IPS DF 6.9 (cell line): ENCODE measurements at places on chromosomes 7 and 10.

DNA sequence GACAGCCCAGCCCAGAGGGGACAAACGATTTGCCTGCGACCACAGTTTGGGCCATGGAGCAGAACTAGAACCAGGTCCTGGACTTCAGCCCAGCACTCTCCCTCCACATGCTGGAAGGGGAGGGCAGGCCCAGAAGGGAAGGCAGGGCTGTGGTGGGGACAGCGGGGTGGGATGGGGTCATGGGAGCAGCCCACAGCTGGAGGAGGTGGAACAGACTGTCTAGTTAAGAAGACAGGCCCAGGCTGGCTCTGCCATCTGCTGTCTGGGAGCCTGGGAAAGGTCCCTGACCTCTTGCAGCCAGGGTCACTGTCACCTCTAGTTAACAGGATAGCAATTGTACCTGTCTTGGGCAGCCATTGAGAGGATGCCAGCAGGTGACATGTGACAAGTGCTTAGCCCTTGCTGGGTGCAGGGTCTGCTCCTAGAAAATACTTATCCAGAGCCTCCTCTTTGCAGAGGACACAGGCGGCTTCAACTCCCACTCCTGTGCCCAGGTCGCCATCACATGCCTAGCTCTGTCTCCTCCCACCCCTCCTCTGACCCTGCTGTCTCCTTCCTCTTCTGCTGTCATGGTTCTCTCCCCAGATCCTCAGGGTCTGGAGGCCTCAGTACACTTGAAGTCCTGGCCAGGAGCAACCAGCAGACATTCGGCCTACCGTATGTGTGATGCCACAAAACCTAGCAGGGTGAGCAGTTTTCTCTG, 37.0 kb upstream of the CHST15 start:
- no peak for DNase-seq

GRCh38 chr7:27593226-27593625, 69.5 kb downstream of the HIBADH start:
- no peak for DNase-seq

- no peak for DNase-seq
Observed at GRCh38 chr7:41612798-41613197, 90.1 kb downstream of the INHBA start.

DNA sequence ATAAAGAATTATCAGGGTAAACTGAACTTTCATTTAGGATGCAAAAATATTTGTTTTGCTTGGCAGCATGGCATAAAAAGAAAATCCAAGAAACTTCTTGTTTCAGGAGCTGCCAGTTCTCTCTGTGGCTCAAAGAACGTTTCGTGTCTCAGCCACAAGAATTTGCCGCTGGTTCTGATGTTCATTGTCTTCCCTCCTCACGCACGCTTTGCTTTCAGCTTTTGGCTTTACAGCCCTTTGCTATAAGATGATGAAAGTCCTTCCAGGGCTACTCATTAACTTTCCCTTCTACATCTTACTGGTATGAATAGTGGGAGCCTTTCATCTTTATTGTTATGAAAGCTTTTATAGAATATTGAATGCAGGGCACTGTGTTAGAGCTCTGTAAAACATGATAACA, 124.7 kb downstream of the BICC1 start:
- no peak for DNase-seq

DNA sequence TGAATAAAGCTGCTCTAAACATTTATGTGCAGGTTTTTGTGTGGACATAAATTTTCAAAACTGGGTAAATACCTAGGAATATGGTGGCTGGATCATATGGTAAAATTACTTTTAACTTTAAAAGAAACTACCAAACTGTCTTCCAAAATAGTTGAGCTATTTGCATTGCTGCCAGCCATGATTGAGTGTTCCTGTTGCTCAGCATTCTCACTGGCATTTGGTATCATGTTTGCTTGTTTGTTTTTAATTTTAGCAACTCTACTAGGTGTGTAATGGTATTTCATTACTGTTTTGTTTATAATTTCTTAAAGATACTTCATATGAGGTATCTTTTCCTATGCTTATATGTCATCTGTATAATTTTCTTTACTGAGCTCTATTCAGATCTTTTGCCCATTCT, 143.2 kb downstream of the POLR1F start:
- no peak for DNase-seq

DNA sequence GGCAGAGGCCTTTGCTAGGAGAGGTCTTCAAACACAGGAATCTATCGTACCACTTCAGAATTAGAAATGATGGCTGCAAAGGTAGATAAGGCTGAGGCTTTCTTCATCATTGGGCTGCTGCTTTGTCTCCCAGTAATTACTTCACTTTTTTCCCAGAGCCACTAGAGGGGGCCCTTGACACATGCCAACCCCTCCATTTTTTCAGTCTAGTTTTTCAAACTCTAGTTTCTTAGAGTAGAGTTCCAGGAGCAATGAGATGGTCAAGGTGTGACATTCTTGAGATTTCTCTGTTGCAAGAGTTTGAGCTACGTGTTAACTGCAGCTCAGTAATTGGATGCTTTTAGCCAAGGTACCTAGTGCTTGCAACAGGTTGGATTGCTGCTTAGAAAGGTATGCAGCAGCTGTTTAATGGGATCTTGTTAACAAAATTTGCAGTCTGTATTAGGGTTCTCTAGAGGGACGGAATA, 33.8 kb upstream of the RBM20 start:
- DNase-seq, result peak; percentile 72

- DNase-seq, result peak; percentile 50
Observed at GRCh38 chr7:134016223-134016941, 110.8 kb upstream of the LRGUK start.

- DNase-seq, result no peak
Observed at GRCh38 chr10:100744136-100744986, 1.0 kb upstream of the PAX2 start.

GRCh38 chr10:3292636-3293035, 120.1 kb upstream of the PITRM1 start:
- no peak for DNase-seq

GRCh38 chr10:48495282-48496045, 109.4 kb downstream of the ARHGAP22 start:
- DNase-seq, result no peak

DNA sequence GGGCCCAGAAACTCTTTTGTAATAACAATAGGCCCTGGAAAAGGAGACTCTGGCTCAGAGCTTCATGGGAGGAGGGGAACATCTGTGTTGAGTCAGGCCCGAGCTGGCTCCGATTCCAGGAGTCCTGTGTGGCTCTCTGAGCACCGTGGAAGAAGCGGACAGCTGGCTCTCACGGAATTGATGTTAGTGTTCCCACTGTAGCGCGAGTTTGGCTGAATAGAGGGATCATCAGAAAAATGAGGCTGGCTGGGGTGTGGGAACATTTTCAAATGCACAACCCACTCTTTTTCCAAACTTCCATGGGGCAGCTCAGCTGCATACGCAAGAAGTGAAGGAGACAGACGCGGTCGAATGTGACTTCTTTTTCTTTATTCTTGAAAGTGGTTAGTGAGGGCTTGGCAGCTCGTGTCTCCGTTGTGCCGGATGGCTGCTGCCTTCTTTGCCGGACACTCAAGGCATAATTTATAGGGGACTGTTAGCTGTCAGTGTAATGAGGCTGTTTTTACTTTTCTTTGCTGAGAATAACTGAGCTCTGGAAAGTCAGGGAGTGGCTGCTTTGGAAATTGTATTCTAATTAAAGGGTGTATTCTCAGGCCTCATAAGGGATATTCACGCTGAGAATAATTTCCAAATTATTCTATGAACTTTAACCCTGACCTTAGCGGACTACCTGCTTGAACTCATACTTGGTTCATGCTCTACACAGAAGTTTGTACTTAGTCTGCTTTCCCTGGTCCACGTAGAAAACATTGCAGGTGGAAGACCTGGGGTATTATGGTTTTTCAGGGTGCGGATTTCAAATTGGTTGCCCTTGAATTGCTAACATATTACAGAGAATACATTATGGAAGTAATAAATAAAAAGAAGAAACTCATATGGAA, 23.1 kb downstream of the MDFIC start:
- no peak for DNase-seq

DNA sequence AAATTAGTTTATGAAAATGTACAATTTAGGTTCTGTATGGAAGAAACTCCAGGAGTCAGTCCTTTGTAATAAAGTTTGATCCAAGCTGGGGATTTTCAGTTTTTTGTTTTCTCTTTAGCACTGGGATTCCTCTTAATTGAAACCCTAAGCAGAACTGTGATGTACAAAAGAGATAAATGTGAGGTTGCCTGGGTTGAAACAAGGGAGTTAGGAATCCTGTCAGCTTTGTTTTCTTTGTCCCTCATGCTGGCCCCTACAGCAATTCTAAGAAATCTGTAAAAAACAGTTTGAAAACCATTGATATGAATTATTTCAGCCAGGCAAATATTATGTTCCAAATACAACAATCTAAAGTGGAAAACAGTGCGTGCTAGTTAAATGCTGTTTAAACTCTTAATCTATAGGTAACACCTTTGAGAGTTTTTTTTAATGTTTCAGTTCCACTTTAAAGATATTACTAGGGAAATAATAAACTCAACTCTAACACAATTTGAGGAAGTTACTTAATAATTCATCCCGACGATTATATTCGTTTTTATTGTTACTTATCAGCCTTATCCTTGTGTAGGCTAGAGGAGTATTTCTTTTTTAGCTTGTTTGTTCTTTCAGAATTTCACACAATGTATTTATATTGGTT, 65.3 kb downstream of the SGCE start:
- no peak for DNase-seq

GRCh38 chr10:77578583-77579227, 58.9 kb downstream of the KCNMA1 start:
- no peak for DNase-seq

DNA sequence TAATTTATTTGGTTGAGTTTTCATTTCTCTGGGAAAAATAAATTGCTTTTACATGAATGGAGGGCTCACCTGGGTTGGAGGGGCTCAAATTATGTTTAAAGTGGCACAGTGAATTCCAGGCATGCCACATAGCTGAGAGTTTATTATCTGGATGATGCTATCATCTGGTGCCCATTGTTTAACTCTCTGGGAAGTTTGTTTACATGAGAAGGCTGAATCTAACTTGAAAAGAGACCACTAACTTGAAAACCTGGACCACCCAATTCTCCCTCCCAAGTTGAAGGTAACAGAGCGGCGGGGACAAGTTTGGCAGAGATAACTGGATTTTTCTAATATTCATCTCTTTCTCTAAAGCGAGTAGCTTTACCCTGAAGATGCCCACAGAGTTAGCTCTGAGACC, 321.5 kb upstream of the GHITM start:
- DNase-seq, result no peak

GRCh38 chr7:71338866-71339265, 206.9 kb downstream of the GALNT17 start:
- no peak for DNase-seq

- no peak for DNase-seq
Observed at GRCh38 chr7:5681423-5681822, 100.0 kb downstream of the RNF216 start.

DNA sequence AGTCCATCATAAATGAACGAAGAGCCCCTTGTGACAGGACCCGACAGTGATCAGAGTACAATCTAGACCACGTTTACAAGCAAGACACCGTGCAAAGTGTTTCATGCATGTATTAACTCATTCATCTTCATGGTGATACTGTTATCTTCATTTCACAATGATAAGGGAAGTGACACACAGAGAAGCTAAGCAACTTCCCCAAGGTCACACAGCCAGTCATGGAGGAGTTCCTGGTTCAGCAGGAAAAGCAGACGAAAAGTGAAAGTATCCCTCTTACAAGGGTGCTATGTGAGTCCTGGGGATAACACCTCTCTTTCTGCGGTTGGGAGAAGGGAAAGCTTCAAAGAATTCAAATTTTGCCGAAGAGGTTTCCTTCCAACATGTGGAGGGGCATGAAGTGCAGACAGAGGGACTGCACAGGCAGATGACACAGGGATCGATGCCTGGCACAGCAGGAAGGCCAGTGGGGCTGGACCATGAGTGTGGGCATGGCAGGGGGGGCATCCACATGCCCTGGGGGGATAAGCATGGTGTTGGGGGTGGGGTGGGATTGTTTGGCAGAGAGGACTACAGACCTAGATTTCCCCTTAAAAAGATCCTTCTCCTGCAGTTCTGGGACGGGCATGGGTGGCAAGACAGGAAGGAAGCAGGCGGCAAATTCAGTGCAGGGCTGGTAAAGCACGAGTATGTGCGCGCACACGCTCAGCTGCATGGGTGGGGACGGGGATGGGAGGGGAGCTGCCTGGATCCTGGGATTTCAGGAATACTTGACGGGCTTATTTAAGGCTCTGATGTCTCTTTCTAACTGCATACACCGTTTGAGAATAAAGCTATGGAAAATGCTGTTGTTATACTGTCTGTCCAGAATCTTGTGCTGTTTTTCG, 33.5 kb upstream of the DDC start:
- DNase-seq, result no peak

GRCh38 chr7:112410092-112410491, 40.2 kb upstream of the IFRD1 start:
- DNase-seq, result no peak

- DNase-seq, result no peak
Observed at GRCh38 chr10:79293841-79294581, 53.3 kb upstream of the PPIF start.

- DNase-seq, result no peak
Observed at GRCh38 chr10:103678178-103678526, 177.2 kb downstream of the SH3PXD2A start.

DNA sequence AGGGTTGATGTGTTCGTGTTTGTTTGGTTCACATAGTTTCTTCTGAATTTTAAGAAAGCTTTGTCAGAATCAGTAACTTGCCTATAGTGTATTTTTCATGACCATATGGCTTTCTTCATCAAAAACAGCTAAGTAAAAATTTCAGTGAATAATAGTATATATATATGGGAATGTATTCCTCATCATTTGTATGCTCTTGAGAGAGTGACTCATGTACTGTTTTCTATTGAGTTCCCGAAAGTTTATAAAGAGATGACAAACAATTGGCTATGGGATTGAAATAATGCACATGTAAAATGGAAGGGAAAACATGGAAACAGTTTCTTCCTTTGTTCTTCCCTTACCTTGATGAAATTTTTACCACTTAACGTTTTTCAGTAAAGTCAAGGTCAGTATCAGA, 56.4 kb downstream of the KAT6B start:
- DNase-seq, result no peak

DNA sequence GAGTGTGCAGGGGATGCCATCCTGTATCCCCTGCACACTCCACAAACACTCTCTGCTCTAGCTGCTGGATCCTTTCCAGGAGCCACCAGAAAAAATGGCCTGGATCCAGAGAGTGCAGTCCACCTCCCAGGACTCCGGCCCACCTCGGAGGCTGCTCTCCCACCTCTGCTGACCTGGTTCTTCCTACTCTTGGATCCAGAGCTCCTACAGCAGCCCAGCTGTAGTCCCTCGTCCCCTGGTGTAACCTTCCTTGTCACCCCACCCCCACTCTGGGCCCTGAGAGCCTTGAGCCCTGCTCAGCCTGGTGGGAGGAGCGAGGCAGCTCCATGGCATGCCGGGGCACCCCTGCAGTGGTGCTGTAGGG, 54.4 kb downstream of the GOLGA7B start:
- DNase-seq, result no peak
